ENCODE measurements at places on chromosomes 7 and 10. TPM values are rescaled to one million over a fixed set of nuclear protein-coding genes. Genes with fewer than 3 reads are reported as not detected.

- no peak for DNase-seq
These were observed 41.2 kb downstream of the ADCYAP1R1 start for GRCh38 chr7:31093282-31093681.

CH25H gene
- total RNA-seq: not detected

TMEM270 gene
- total RNA-seq: not detected

C10orf95 gene
- 1.6 TPM for total RNA-seq

ATRNL1 gene
- not detected for total RNA-seq

Data from PC-3 (cell line).